ENCODE measurements at places on chromosomes 16 and 17. TPM values are rescaled to one million over a fixed set of nuclear protein-coding genes. Genes with fewer than 3 reads are reported as not detected.

DNA sequence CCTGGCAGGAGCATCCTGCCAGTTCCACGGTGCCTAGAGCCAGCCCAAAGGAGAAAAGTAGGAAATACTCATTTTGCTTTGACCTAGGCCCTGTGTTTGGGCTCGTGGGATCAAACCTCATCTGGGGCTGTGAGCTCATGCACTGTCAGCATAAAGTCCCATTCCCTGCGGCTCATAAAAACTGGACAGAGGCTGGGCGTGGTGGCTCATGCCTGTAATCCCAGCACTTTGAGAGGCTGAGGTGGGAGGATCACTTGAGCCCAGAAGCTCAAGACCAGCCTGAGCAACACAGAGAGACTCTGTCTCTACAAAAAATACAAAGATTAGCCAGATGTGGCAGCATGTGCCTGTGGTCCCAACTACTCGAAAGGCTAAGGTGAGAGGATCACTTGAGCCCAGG is 17.9 kb downstream of the ATP6V0D1 start:
- no peaks in the 10 kb centered on the region for H3K27me3 ChIP-seq
- no peak for DNase-seq
- no peak overlapping the region for H3K27ac ChIP-seq
- no peaks in the 10 kb centered on the region for H3K36me3 ChIP-seq

- no peak for DNase-seq
- H3K4me3 ChIP-seq: no peak overlapping the region
- no peaks in the 10 kb centered on the region for H3K36me3 ChIP-seq
Measured at GRCh38 chr16:81243942-81244341, 5.5 kb downstream of the BCO1 start.

GRCh38 chr16:75043175-75043895 is 44.5 kb downstream of the ZNRF1 start:
- peaks cover 22% of the 10 kb centered on the region for H3K36me3 ChIP-seq
- H3K4me1 ChIP-seq: peaks cover 3% of the 10 kb centered on the region
- no peak overlapping the region for H3K4me3 ChIP-seq
- H3K27ac ChIP-seq: no peak overlapping the region
- no peaks in the 10 kb centered on the region for H3K27me3 ChIP-seq

PNMT gene
- not detected for total RNA-seq

DCTPP1 gene
- 51.3 TPM for total RNA-seq

- peaks cover 65% of the 10 kb centered on the region for H3K4me1 ChIP-seq
- DNase-seq: no peak
- no peak overlapping the region for H3K27ac ChIP-seq
- H3K36me3 ChIP-seq: no peaks in the 10 kb centered on the region
Measured at GRCh38 chr17:43665084-43665936, 3.6 kb upstream of the MEOX1 start.

DNA sequence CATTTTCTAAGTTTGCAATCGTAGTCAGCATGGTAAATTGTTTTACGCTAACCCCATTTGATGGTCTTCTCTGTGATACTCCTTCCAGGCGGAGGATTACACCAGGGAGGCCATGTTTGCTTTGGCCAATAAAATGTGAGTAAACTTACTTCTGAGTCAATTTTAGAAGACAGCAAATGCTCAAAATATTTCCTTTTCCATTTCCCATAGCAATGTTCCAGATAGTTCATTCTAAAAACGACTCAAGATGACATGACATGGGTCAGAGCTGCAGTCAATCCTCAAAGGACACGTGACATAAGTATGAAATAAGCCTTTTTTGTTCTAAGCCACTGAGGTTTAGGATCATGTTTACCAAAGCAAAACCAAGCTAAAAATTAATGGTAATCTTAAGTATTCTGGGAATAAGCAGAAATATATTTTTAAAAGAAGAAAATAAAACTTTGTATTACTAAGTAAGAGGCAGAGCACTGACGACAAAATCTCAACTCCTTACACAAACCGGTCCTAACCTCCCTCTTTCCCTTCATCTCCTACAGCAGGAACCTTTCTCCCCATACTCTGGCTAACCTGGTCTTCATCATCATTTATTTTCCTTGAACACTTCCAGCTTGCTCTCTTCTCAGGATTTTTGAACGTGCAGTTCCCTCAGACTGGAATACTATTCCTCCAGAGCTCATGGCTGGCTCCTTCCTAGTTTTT is 266.2 kb downstream of the CEP112 start:
- H3K27ac ChIP-seq: no peak overlapping the region
- H3K4me3 ChIP-seq: no peak overlapping the region
- H3K36me3 ChIP-seq: no peaks in the 10 kb centered on the region
- H3K4me1 ChIP-seq: no peaks in the 10 kb centered on the region
- no peak for DNase-seq

Measured in activated CD4-positive, alpha-beta memory T cell treated with anti-CD3 and anti-CD28 coated beads, Interleukin-2, amount 10 ng/mL, durations not matched to agents 7 days and 5 days (primary cell).